Activated CD4-positive, alpha-beta T cell treated with anti-CD3 and anti-CD28 coated beads, Interleukin-10, Interleukin-2, amounts not matched to agents 100 ng/mL and 50 ng/mL, durations not matched to agents 16 hours and 8 hours (primary cell): ENCODE measurements at places on chromosomes 13 and 19.

GRCh38 chr19:35267353-35267817 is 1.4 kb upstream of the USF2 start:
- peak; percentile 37 for DNase-seq

DNA sequence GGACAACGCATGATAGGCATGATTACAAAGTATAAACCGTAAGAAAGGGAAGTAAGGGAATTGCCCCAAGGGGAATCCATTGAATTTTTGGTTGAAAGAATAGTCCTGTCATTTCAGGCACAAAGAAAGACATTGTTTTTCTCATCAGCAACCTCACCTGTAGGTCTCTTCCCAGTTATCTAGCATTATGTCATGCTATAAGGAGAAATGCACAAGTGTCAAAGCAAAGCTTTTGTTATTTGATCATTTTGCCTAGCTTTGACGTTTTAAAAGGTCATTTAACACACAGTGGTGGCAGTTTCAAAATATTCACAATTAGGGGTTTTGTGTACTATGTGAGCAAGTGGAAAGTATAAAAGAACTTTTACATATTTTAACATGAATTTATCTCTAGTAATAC is 796.2 kb upstream of the MIR17HG start:
- no peak for DNase-seq

GRCh38 chr13:43661161-43661830 is 125.5 kb downstream of the ENOX1 start:
- DNase-seq, result no peak

GRCh38 chr19:33402421-33403220 is 29.1 kb downstream of the CEBPG start:
- DNase-seq, result no peak

DNA sequence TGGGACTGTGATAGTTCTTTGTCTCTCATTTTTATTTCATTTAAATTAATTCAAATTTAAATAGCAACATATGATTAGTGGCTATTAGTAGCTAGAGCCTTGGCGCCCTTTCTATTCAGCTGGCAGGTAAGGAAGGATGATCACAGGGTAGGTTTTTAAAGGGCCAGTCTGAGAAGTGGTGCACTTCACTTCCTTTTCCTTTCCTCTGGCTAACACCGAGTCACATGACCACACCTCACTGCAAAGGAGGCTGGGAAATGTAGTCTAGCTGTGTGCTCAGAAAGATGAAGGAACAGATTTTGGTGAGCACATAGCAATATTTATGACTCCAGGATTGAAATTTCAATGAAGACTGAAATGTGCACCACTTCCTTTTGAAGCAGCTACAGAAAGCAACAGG is 128.7 kb downstream of the TSHZ3 start:
- DNase-seq, result peak; percentile 69

- DNase-seq, result no peak
Measured at GRCh38 chr13:83498045-83498444, 384.2 kb downstream of the SLITRK1 start.

DNA sequence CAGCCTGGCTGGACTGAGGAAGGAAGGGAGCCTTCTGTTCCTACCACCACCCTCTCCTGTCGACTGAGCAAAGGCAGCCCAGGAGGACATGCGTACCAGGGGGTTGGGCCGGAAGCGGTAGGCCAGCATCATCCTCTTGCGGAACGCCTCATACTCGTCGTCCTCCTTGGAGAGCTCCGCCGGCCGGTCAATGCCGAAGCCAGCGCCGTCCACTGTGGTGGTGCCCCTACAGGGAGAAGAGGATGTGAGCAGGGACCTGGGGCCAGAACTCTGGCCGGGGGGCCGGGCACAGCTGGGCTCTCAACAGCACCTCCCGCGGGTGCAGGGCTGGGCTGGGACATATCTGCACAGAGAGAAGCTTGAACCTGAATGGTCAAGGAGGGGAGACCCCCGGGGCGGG is 3.8 kb upstream of the TM6SF2 start:
- DNase-seq, result no peak

GRCh38 chr19:16274447-16274846 is 50.2 kb upstream of the KLF2 start:
- DNase-seq, result no peak

- DNase-seq, result no peak
Measured at GRCh38 chr13:49439609-49440008, 4.3 kb downstream of the CAB39L start.

DNA sequence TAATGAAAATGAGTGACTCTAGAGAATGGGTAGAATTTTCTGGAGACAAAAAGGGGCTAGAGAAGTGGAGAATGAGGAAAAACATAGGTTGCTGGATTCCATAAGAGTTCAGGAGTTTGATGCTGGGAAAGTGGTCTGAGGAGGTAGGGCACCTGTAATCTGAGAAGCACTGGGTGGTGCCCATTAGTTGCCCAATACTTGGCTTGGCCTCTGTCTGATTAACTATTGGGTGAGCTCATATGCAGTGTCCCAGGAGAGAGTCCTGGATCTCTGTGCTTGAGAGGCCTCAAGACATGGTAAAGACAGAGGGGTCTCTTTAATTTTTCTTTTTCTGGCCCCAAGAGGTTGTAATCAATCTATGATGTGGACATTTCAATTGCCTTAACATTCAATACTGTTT is 390.1 kb downstream of the TDRD3 start:
- DNase-seq, result no peak

DNA sequence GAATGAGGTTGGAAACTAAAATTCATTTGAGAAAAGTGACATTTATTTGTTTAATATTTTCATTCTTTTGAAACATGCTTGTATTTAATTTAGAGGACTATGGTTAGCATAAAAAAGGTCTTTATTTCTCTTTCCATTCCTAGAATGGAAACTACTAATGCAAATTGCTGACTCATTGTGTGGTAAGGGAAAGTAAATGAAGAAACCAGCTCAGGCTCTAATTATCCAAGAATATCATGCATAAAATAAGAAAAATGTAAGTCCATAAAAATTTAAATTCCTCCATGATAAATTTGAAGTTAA is 777.0 kb upstream of the SLITRK1 start:
- no peak for DNase-seq
